ENCODE measurements at places on chromosomes 4 and X.
A peak's percentile ranks its signal among the peaks of the same experiment; 100 is the strongest.

DNA sequence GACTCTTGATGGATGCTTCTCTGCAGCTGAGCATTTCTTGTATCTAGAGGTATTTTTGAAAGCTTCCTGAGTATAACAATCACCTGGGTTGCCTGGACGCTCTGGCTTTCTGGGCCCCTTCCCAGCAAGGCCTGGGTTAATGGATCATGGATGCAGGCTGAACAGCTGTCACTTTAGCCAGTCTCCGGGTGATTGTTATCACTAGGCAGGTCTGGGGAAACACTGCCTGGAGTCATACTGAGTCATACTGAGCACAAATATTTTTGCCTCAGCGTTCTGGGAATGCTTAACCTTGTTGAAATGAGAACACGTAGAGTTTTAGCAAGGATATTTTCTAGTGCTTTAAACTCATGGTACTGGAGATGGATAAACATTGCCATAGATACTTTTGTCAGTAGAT is 102.6 kb downstream of the PHEX start:
- DNase-seq = no peak

GRCh38 chr4:13544606-13545393 is 492 bp upstream of the NKX3-2 start:
- DNase-seq = peak; percentile 89

DNA sequence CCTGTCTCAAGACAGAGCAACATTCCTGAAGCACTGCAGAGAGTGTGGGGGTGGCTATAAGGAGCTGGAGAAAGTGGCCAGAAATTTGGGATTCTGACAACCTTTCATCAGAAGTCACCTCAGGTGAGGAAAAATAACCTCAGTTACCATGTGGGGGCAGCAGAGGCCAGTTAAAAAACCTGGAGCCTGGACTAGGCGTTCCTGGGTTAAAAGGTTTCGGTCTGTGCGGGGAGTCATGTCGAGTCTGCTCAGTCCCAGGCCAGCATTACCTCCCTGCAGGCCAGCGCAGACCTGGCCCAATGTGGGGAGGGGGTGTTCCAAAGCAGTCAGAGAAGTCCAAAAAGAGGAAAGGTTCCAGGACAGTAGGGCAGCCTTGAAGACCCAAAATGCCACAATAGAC is 10.9 kb upstream of the NALF2 start:
- peak; percentile 59 for DNase-seq

GRCh38 chr4:159435561-159436023 is 332.7 kb downstream of the RAPGEF2 start:
- no peak for DNase-seq

- DNase-seq = no peak
Observed at GRCh38 chr4:84379917-84380641, 119.0 kb downstream of the NKX6-1 start.

GRCh38 chr4:108531461-108531860 is 88.9 kb upstream of the RPL34 start:
- no peak for DNase-seq

- peak; percentile 42 for DNase-seq
Observed at GRCh38 chr4:183797445-183798300, 107.4 kb upstream of the STOX2 start.

DNA sequence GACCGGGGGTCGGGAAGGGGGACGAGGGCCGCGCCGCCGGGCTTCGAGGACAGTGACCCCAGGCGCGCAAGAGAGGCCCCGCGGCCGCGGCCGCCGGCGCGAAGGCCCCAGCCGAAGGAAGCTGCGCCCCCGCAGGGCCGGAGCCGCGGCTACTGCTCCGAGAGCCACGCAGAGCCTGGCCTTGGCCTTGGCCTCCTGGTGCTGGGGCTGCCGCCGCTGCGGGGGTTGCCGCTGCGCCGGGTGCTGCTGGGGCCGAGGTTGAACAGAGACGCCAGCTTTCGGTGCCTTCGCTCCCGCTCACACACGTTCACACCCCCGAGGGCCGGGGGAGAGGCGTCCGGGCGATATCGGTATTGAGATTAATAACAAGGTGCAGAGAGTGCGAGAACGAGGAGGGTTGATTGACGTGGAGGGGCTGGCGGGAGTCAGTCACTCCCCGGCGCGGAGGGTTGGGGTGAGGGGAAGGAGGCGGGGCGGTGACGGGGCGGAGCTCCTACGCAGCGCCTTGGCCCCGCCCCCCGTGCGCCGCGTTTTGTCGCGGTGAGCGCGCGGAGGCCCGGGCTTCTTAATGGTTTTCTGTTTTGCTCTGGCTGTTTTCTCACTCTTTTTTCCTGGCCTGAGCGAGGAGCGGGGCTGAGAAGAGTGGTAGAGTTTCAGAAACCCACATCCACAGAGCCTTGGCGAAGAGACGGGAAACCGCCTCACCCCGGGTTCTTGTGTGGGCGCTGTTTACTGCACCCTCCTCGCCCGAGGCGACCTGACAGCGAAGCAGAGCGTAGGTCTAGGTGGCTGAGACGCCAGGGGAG is 878 bp upstream of the CNOT6L start:
- DNase-seq = peak; percentile 90

DNA sequence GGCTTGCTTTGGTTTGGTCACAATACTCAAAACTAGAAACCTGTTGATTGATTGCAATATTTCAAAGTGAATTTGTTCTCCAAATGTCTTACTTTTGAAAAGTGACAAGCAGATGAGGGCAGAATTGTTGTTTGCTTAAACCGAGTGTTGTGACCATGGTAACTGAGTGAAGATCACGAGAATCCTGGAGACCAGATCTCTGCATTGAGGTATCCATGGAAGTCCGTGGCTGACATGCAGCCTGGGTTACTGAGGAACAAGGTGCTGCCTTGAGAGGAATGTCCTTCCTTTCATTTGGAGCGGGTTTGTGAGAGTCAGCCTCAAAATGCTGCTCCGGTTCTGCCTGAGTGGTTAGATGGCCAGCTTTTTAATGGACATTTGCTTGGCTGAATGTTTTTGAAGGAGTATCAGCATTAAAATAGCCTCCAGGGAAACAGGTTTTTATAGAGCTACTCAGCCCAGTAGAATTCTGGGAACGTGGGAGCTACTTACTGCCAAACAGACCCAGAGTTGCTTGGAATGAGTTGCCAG is 31.3 kb downstream of the NYX start:
- no peak for DNase-seq

- DNase-seq = no peak
Observed at GRCh38 chr4:1989533-1990347, 19.0 kb downstream of the NELFA start.

DNA sequence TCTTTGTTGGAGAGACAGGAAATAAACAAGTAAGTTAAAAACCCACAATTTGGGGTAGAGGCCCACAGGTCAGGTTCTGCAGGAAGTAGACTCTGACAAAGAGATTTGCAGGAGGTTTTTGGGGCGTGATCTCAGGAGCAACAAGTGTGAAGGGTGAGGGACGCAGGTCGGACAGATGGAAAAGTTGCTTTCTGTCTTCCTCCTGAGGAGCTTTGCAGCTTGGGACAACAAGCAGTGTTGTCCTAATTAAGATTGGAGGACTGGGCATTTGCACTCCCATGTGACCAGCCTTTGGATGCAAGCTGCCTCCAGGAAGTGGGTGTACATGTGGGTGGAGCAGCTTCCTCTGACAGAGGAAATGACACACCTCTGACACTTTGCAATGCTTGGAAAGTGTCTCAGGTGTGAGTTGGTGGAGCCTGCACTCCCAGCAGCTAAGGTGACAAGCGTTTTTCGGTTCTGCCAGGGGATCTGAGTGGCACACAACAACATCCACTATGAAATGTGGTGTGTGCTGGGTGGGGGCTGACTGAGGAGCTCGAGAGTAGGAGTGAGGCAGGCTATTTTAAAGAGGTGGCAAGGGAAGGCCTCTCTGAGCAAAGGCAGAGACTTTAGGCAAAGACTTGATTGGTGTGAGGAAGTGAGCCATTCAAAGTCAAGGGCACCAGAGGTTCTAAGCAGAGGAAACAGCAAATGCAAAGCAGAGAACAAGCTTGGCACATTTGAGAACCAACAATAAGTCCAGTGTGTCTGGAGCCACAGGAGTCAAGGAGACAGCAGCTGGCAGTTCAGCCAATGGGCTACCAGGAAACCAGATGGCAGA is 339.8 kb upstream of the GATB start:
- DNase-seq = no peak

- DNase-seq = no peak
Observed at GRCh38 chr4:165208221-165208652, 876 bp downstream of the KLHL2 start.

- DNase-seq = no peak
Observed at GRCh38 chr4:139764686-139765310, 99.2 kb downstream of the MGST2 start.

- no peak for DNase-seq
Observed at GRCh38 chr4:165360985-165361670, 17.7 kb upstream of the CPE start.

DNA sequence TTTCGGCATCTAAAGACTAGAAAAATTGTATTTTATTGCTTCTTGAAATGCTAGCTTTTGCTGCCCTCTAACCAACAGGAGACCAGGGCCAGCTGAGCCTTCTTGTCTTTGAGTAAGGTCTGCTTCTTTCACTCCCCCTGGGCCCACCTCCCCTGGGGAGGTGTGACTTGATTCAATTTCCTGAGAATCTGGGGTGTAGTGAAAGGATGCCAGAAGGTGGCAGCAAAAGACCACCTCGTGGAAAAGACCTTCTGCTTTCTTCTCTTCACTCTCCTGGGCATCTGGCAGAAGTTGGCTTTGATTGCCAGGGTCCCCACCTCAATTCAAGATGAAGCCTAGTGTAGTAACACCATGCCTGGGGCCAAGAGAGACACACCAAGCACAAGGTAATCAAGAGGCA is 96.5 kb upstream of the MAOA start:
- DNase-seq = peak; percentile 48

DNA sequence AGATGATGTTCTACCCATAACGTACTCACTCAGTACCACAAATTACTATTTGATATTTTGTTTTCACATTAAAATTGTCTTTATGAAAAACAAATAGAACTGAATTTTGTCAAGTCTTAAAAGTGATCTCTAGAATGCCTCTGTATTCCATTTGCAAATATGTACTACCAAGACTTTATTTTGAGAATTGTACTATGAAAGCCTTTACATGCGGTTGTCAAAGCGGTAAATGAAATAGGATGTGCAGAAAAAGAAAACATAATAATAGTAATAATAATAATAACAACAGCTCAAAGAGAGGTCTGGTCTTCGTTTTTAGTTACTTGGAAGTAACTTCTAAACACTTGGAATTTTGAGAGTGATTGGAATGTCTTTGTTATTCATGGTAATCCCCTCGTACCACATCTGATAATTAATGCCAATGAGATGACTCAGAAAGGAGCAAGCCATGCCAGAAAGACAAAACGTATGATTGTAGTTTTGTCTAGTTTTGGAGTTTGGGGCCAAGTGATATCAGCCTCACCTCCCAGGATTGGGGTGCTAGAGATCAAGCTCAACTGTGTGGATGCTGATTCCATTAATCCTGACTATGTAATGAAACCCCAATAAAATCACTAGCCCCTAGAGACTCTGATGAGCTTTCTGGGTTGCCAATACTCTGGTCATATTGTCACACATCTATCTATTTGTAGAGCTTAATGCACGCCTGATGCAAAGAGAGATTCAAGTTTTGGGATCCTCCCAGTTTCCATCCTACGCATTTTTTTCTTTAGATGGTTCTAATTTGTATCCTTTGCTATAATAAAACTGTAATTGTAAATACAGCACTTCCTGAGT is 20.2 kb upstream of the CTSO start:
- DNase-seq = no peak

DNA sequence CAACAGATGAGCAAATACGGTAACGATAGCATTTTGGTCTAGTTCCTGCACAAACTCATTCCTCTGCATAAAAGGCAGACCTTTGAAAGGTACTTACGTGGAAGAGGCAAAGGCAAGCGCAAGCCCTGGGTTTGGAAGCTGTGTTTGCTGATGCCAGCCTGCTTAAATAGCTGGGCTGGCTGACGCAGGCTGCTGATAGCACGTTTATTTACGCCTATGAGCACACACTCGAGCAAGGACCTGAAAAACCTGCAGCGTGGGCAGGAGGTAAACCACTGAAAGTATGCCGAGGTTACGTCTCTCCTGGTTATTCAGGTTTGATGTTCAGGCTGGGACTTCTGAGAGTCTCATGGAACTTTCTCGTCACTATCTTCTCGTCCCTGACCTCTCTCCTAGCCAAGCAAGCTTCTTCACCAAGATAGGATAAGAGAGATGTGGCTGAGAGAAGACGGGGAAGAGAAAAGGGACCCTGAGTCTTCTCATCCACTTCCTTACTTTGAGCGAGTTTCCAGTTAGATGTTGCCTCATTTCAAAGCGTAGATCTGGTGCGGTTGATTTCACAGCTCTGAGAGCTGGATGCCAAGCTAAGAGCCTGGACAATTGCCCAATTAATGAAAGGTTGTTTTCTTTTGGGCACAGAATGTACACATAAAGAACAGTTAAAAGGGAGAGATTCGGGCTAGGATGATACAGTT is at the start of gene HOPX:
Gene HOPX (minus strand): TSS at position 139 of the 695 bp plus-strand sequence. CDS start 23,480 bp downstream, outside the sequence.
- DNase-seq = no peak

DNA sequence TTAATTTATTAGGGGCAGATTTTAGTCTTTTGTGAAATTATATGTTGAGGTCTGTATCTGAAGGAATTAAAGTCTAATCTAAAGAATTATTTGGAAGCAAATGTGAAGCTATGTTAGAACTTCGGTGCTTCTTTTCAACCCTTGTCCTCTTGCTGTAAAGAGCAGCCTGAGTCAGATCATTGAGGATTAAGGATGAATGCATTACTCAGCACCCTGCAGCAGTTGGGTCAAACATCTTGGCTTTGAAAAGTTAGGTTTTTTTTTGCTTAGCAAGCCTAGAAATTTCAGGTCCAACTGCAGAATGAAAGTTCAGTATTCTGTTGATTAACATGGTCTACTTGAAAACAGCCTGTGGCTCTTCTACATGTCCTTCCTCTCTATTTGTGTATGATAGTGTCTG is 57.6 kb downstream of the SLC4A4 start:
- no peak for DNase-seq

DNA sequence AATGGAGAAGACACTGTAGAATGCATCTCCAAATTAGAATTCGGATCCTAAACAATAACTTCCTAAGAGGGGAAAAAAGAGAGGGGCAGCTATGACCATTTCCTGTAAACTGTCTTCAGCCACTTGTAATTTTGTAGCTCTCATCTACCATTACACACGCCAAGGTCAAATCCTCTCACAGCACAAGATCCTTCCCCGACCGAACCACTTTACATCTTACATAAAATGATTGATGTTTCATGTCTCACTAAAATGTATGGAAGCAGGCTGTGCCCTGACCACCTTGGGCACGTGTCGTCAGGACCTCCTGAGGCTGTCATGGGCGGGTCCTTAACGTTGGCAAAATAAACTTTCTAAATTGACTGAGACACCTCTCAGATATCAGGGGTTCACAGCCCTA is 24.1 kb upstream of the PBDC1 start:
- DNase-seq = peak; percentile 6

DNA sequence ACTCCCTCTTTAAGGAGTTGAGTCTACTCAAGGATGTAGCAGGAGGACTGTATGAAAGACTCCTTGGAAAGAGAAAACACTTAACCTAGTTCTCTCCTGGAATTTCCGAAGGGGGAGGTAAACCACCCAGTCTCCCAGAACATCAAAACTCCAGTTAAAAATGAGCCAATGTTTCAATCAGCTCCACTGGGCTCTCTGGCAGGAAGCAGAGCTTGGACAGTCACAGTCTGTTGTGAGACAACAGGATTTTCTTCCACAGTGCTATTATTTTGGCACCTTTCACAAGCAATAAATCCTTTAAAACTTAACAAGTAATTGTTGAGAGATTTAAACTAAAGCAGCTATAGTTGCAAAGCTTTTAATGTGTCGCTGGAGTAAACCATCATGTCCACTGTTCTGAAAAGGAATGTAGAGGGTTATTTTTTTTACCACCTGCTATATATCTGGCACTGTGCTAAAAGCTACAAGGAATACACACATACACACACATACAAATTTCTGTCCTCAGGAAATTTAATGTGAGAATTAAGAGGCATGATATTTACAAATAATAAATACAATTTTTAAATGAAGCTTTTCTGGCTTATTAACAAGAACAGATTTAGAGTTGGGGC is 229.2 kb upstream of the INTU start:
- DNase-seq = no peak
